ENCODE measurements at places on chromosomes 7 and 10. TPM values are rescaled to one million over a fixed set of nuclear protein-coding genes. Genes with fewer than 3 reads are reported as not detected.

GRCh38 chr10:129786216-129786615 lies 177.9 kb downstream of the EBF3 start:
- no peak for DNase-seq
- no peak overlapping the region for H3K27ac ChIP-seq
- no peak overlapping the region for H3K4me3 ChIP-seq
- H3K27me3 ChIP-seq, result no peaks in the 10 kb centered on the region

DNA sequence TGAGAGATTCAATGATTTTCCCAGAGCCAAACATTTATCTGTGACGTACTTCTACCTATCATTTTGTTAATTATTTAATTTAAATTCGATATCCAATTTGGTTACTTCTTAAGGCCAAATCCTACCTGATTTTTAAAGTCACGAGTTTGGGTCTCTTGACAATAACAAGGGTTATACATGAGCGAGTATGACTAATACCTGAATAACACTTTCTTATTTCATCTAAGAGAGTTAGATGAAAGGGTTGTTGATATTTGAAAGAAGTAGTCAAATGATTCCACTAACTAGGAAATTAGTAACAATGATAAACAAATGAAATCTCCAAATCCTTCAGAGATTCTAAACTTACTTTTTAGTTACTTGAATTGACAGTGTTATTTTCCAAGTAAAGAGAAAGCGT lies 1086.9 kb downstream of the XPNPEP1 start:
- no peak overlapping the region for H3K4me3 ChIP-seq
- H3K27me3 ChIP-seq, result no peaks in the 10 kb centered on the region
- no peaks in the 10 kb centered on the region for H3K4me1 ChIP-seq

DNA sequence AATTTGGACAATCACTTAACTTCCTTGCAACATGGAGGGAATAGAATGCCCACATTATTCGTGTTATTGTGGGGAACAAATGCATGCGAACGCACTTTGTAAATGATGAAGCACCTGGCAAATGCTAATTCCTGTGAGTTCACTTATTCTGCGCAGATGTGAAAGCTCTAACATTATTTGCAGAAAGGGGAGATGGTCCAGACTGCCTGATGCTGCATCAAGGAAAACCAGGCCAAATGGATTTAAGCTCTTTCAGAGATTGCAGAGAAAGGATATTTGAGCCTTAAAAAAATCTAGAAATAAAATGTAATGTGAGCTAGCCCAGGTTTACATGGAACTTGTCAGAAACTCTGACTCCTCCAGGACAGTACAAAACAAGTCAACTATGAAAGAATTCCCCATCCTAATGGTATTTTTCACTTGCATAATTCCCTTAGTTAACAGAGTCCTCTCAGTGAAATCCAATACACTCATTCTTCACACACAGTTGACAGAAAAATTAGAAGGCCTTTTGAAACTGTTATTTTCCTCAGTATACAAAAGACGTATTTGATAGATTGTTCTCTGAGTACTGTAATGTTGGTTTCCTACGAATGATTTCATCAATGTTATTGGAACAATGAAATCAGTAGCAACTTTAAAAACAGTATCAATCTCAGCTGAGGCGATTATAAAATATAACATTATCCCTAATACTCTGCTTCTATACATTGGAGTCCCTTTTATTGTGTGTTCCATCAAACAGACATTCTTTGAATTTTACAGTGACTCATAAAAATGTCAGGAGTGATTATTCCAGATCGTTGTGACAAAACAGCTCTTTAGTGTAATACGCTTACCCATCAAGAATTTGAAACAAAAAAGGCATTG lies 136.3 kb upstream of the ANK3 start:
- no peak overlapping the region for H3K27ac ChIP-seq
- no peak for DNase-seq
- peaks cover 4% of the 10 kb centered on the region for H3K36me3 ChIP-seq
- peaks cover 24% of the 10 kb centered on the region for H3K4me1 ChIP-seq
- H3K27me3 ChIP-seq, result no peaks in the 10 kb centered on the region

DNA sequence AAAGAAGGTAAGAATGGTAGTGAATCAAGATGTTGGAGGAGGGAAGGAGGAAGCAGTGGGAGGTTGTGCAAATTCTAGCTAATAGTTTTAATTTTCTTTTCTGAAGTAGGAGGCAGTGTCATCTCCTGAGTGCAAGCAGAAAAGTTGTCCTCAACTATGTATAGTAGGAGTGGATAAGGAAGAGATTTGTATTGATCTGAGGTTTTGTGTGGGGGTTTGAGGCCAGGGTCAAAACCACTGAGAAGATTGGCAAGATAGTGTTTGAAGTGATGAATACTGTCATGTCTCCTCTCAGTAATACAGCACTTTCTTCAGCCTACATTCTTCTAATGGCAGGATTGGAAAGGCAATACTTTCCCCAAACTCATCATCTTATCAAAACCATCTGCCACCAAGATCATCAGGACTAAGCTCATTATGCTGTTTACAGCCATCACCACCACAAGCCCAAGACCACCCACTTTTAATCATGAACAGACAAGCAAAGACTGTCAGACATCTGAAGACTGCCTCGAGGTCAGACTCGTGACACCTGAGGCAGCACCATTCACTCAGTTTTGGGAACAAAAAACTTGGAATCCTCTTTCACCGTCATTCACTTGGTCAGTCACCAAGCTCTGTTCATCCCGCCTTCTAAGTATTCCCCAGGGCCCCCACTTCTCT lies 1.5 kb upstream of the MIOS start:
- H3K27me3 ChIP-seq, result no peaks in the 10 kb centered on the region
- DNase-seq, result peak; percentile 28
- H3K36me3 ChIP-seq, result peaks cover 2% of the 10 kb centered on the region

- H3K27ac ChIP-seq, result no peak overlapping the region
- no peaks in the 10 kb centered on the region for H3K27me3 ChIP-seq
- H3K36me3 ChIP-seq, result no peaks in the 10 kb centered on the region
- DNase-seq, result no peak
These were observed 51.2 kb downstream of the PDE1C start for GRCh38 chr7:32018845-32019578.

GRCh38 chr7:2018569-2019460 lies 213.9 kb downstream of the MAD1L1 start:
- H3K4me3 ChIP-seq, result no peak overlapping the region
- no peaks in the 10 kb centered on the region for H3K27me3 ChIP-seq
- H3K36me3 ChIP-seq, result no peaks in the 10 kb centered on the region
- no peak for DNase-seq

NFE2L3 gene
- total RNA-seq, result 18.5 TPM

HOXA5 gene
- not detected for total RNA-seq

PARG gene
- total RNA-seq, result 33.4 TPM

BPGM gene
- 22.3 TPM for total RNA-seq

All from activated T-cell treated with anti-CD3 and anti-CD28 coated beads, Interleukin-2, amount 50 U/mL, for 72 hours (primary cell).